CD8-positive, alpha-beta T cell (primary cell): ENCODE measurements at places on chromosomes 12 and 14.

DNA sequence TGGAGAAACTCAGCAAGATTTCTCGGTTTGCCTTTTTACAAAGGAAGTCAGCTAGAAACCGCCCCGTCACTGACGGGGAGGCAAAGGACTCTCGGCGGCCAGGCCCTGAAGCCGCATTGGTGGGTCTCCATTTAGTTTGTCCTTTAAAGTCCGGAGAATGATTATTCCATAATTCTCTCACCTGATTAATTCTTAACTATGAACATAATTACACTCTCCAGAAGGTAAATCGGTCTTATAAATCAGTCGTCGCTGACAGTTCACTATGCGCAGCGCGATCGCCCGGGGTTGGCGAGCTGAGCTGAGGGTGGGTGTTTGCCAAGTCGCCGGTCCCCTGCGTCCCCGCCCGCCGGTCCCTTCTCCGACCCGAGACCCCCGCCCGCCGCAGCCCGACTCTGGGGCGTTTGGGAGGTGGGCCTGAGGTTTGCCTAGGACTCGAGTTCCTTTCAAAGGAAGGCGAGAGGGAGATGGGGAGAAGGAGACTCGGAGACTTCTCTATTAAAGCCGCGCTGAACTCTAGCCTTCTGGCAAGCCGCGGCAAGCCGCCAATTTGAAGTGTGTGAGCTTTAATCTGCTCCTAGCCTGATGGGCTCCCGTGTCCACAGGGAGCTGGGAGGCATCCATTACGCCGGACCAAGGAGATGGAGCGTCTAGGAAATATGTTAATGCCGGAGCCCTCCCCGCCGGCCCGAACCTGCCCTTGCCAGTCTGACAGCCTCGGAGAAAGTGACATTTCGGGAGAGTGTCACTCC lies 392.9 kb downstream of the NOVA1 start:
- DNase-seq: no peak

DNA sequence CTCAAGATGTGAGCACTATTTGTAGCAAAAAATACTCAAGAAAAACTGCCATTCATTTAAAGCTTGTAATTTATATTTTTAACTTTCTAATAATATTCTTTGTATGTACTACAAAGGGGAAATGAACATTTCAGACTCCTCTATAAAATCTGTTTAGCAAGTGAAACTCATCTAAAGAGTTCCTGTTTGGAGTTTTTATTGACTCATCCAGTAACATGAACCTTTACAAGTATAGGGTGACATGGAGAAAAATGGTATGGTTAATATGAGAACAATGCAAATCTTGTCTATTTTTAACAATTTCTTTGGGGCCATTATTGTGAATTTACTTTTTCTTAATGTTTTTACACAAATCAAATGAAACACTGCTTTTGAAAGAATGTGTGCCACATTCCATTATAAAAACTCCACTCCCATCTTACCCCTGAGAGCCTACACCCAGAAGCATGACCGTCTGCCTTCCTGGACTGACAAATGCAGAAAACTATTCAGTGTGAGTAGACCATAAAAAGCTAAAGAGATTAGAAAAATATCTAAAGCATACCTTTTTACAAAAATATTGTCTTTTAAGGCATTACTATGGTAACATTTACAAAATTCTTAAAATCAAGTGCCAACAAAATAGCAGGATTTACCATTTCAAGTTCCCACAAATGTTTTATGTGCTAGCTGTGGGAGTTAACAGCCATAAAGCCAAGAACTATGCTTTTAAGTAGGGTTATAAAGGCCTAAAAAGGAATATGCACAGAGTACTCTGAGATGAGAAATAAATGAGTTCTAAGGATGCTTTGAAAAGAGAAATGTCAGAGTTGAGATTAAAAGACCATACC lies 144.0 kb downstream of the ADAMTS20 start:
- no peak for DNase-seq

- DNase-seq: no peak
These were observed 26.5 kb downstream of the MANSC1 start for GRCh38 chr12:12323591-12323990.

GRCh38 chr12:26100666-26101349 lies 24.0 kb downstream of the BHLHE41 start:
- DNase-seq: no peak

GRCh38 chr14:90844321-90844720 lies 28.1 kb upstream of the TTC7B start:
- DNase-seq: no peak
